Stimulated activated CD8-positive, alpha-beta memory T cell treated with anti-CD3 and anti-CD28 coated beads, Interleukin-7, amount 100 ng/mL, for 48 hours (primary cell): ENCODE measurements at places on chromosomes 1 and 21.

DNA sequence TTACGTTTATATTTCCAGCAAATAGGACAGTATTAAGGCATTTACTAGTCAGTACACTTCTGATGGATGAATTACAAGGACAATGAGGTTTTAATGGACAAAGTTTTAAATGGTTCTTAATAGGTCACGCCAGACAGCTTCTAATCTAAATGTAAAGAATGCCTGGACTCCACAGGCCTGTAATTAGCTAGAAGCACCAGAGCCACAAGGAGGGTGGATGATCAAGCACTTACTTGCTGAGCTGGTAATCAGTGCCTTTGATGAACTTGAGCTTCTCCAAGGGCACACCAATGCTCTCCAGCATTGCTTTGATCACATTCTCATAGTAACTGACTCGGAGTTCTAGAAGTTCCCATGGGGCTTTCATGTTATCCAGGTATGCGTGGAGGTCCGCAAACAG lies 6.8 kb downstream of the YARS1 start:
- DNase-seq = no peak

- DNase-seq = no peak
Measured at GRCh38 chr1:38005195-38006007, at the start of gene FHL3. Gene FHL3 (minus strand): TSS chr1:38005514. CDS start chr1:37999412, 6,102 bp downstream.

DNA sequence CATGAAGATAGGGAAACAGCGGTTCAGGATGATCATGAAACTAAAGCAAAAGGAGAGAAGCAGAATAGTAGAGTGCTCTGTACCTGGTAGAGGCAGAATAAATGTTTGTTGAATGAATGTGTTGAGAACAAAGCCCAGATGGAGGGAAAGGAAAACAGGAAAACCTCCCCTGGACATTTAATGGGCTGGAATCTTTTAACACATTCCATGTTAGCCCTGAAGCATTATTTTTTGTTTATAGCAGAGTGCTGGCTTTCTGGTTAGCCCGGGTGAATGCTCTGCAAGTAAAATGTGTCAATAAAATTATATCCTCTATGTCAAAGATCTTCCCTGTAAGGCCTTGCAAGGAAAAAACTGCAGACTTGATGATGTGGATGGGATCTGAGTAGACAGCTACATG lies 60.2 kb downstream of the ABCA4 start:
- DNase-seq = no peak

DNA sequence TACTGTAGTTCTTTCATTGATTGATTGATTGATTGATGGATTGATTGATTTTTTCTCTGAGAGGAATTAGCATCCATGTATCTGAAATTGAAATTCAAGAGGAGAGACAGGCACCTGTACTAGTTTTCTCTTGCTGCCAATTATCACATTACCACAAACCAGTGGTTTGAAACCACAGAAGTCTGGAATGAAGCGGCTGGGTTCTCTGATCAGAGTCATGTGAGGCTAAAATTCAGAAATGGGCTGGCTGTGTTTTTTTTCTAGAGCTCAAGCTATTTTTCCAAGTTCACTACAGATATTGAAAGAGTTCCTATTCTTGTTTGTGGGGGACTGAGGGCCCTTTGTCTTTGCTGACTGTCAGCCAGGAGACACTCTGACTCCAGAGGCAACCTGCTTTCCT lies 10.0 kb downstream of the NBPF3 start:
- DNase-seq = no peak

DNA sequence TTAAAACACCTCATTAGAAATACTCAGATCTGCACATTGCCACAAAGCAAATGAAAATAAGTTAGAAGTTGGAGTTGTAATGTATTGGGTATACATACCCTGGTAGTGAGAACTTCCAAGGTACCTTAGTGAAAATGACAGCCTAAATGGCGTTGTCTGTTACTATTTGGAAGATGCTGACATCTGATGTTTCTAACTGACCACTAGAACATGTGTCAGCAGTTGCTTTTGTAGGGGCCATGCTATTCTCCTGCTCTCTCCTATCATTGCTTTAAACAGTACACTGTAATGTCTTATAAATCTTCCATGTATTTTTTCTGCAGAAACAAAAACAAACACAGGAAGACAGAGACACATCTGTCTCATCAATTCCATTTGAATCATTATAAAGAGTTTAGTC lies 40.1 kb downstream of the LAMC1 start:
- no peak for DNase-seq

DNA sequence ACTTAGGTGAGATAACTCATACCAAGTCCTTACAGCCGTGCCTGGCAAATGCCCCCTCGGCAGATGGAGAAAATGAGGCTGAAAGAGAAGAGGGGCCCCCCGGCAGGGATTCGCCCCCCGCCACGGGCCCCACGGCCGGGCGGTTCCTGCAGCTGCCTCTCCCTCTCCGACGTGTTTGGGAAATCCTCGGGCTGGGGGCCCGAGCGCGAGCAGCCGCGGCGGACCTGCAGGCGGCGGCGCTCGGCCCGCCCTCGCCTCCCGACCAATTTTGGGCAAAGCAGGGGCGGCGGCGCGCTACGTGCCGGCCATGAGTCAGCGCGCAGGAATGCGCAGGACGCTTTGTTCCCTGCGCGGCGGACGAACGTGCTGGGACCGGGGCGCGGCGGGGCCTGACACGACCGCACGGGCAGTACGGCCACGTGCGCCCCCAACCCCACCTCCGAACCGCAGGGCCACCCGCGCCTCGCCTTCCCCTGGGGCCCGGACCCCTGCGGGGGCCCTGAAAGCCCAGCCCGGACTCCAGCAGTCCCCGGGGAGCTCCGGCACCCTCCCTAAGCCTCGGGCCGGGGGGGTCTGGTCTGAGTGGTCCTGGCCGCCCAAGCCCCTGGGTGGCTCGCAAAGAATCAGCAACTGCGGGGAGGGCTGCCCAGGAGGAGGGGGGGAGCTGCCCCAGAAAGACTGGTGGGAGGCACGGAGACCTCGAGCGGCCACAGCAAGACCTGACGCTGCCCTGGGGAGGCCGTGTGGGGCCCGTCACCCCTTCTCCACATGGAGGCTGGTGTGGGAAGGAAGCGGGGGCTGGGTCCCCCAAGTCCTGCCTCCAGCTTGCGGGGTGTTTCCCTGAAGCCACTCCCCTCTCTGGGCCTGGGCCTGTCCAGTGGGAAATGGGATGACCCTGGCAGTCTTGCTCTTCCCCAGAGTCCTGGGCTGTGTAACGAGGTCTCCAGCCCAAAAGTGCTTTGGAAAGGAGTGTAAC lies 11.9 kb upstream of the EDN2 start:
- peak; percentile 36 for DNase-seq
